ENCODE measurements at places on chromosomes 3 and 15.

DNA sequence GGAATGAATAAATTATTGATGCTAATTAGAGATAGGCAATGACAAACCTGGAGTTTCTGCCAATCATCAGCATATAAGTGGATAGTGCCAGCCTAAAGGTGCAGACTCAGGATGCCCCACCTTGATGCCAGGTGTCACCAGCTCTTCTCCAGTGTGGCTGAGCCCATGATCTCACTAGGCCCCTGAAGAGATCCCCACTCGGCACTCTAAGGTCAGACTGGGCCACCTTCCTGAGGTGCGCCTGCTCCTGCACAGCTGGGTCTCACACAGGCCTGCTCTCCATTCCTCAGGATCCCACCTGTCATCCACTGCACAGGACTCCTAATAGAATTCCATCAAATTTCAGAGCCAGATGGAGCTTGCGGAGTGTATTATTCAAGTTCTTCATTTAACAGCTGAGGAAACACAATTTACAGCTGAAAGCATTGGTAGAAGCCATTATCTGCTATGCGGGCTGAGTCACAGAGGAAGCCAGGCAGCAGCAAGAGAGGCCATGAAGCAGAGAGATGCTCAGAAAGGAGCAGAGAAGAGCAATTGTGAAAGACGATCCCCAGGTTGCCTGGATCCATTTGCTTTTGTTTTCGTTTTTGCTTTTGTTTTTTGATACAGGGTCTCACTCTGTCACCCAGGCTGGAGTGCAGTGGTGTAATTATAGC, 25.1 kb upstream of the FSTL1 start:
- no peak for DNase-seq

- no peak for DNase-seq
Measured at GRCh38 chr15:40695469-40695890, 506 bp downstream of the RAD51 start.

DNA sequence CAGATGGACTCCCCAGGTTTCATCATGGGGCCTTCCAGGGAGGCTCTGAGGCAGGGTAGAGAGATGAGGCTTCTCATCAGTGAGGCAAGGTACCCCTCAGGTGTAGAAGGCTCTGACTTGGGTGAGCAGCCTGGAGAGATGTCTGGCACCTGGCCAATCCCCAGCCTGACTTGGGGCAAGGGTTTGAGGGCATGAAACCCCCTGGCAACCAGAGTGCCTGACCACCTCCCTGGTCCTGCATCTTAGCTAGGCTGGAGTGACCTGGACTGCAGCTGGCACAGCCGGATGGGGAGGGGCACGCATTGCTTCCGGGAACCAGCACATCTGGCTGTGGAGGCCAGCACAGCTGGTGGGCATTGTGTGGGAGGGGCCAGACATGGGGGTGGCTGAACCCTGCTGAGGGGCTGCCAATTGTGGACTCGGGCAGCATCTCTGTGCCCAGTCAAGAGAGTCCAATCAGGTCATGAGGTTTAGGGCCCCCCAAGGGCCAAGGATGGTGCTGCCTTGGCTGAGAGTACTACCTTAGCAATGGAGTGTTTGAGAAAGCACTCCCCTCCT, 1.9 kb downstream of the ZBTB47 start:
- DNase-seq: no peak

GRCh38 chr3:23594894-23595670, 210.7 kb upstream of the UBE2E1 start:
- no peak for DNase-seq

DNA sequence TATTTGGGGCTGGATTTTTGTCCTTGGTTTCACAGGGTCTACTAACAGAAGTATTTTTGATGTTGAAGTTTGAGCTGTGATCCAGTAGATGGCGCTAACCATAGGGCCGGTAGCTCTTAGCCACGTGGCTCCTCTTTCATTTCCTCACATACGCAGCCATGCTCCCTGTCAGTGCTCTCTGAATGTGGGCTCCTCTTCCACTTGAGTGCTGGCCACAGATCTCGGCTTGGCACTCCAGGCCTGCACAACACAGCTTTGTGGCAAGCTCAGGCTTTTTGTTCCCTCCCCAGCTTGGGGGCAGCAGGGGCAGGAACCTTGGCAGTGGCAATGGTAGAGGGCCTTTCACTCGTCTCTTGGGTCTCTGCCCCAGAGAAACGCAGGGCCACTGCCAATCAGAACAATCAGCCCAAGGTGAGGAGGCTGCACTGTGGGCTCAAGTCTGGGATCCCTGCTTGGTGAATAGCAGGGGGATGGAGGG, 18.6 kb upstream of the DNAAF4 start:
- DNase-seq: no peak

DNA sequence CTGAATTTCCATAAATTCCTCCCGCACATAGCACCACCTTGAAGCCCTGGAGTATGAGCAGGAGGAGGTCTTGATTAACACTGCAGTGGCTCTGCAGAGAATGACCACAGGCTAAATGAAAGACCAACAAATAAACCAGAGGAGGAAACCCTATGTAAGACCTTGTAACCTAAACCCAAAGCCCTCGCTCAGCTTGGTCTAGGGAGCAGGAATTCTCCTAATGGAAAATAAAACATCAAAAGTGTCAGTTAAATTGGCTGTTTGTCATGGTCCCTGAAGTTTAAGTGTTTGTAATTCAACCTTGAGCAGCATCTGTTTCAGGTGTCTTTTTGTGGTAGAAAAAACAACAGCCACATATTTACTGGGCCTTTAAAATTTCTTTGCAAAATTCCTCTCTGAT, 9.2 kb upstream of the UBE2Q2 start:
- DNase-seq: no peak

DNA sequence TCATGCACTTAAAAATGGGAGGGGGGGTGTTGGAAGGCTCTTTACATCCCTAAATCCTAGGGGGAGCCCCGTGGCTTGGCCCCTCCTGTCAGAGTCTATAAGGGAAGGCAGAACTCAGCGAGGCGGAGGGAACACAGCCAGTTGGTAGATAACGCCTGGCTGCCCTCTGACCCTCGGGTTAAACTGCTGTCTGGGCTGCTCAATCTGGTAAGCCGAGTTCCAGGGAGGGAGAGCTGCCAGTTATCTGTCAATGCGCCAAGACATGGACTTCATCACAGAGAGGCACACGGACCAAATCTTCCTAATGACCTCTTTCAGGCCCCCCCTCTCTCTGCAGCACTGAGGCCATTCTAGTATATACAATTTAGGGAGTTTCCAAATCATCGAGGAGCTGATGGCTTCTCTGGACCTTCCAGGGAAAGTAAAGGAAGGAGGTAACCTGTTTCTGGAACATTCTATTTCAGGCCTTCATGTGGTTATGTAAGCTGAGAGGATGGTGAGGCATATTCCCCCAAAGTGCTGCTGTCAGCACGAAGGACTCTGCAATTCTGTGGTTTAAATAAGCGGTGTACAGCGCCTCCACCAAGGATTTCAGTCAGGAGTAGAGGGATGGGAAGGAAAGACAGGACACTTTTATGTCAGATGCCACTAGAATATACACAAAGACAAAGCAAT, 349.0 kb downstream of the MCTP2 start:
- DNase-seq: no peak

DNA sequence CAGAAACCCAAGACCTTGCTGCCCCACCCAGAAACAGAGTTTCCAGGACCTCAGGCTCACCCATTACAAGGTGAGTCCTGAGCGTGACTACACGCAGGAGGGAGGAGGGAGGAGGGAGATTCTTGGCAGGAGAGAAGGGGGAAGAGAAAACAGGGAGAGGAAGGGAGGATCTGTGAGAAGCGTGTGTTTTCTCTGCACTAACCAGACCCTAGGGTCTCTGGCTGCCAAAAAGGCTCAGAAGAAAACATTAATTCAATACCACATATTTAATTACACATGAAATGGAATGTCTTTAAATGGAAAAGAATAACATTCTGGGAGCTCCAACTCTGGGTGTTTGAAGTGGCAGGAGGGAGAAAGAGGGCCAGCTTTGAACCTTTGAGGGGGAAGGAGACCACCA, 309.0 kb downstream of the NTRK3 start:
- no peak for DNase-seq

- no peak for DNase-seq
Measured at GRCh38 chr3:184942735-184943134, 130.8 kb downstream of the VPS8 start.

DNA sequence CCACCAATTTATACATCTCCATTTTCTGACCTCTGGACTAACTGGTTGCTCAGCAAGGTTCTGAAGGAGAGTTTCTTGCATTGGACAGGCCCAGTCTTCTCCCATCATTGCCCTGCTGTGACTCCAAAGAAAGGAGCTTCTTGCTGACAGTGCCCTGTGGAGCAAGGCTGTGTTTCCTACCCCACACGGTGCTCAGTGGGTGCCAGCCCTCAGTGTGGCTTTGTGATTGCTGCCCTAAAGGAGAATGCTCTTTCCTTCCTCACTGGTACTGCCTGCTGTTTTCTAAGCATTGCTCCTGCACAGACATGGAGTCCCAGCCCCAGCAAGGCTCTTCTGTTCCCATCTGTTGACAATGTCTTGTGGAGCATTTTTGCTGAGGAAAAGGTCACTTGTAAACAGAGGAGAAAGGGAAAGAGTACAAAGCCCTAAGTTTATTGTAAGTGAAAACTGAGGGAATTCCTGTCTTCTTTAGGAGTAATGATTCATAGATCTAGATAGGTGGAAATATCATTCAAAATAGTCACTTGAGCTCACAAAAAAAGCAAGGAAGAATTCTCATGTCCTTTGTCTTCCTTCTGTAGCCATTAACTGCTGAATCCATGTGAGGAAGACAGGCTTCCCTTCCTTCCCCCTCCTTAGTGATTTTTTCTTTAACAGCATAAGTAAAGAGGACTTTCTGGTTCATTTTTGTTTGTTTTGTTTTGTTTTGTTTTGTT, 62.9 kb downstream of the HMG20A start:
- no peak for DNase-seq

DNA sequence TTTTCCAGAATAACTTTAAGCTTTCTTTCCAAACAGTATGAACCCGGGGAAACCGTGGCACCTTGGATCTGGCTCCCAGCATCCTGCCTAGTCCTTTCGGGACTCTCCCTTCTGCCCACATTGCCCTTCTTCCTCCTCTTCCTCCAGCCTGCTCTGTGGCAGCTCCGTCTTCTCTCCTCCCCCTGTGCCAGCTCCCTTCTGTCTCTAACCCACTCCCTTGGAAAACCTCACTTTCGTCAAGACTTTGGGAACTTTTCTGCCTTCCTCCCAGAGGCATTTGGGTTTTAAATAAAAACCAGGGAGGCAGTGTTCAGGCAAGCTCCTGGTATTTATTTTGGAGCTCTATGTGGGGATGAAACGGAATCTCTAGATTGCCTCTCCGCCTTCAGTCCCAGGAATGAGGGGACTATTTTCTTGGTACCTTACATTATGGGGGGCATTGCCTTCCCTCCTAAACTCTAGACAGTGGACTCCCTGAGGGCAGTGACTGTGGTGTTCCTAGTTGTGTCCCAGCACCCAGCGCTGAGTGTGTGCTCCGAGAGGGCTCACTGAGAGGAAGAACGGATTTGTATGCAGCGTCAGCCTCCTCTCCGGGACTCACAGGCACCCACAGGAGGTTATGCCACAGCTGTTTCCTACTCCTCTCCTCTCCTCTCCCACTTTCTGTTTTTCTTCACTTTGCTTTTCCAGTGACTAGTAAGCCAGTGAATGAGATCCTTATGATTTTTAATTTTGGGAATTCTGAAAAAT, 105.4 kb upstream of the MRPS22 start:
- DNase-seq: no peak

- no peak for DNase-seq
Measured at GRCh38 chr15:62606376-62607113, 436.0 kb upstream of the TPM1 start.

- DNase-seq: no peak
Measured at GRCh38 chr3:45241206-45241605, 15.1 kb upstream of the TMEM158 start.

- no peak for DNase-seq
Measured at GRCh38 chr3:17070161-17070959, 185.6 kb downstream of the PLCL2 start.

- no peak for DNase-seq
Measured at GRCh38 chr3:177811835-177812234, 614.6 kb upstream of the TBL1XR1 start.

DNA sequence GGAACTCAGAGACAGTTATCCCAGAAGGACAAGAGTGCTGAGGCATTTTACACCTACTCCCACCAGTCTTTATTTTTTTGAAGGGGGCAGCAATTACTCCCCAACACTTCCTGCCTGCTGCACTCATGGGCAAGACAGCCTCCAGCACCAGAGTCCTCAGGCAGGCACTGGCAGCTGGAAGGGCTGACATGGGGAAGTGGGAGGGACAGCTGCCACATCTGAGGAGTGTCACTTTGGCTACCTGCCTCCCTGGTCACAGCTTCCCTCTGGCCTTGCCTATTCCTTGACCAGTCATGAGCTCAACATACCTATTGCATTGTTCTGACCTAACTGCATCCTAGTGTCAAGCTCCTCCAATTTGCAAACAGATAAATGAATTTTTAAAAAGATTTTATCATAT, 10.2 kb upstream of the LACTB start:
- DNase-seq: no peak

- DNase-seq: no peak
Measured at GRCh38 chr3:86208772-86209171, 782.2 kb downstream of the VGLL3 start.

DNA sequence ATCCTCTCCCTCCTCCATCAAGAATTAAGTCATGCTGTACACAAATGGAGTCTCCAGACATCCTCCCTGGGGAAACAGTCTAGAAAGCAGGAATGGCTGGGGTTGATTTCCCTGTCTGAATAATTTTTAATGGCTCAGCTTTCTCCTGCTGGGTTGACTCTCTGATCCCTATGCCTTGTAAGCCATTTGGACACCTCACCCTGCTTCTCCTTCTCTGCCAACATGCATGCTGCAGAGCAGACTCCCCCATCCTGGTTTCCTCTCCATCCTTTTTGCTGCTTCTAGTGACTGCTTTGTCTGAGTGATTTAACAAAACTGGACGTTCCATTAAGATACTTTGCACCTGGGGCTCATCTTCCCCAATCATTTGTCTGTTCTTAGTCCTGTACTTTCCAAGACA, 22.2 kb downstream of the SV2B start:
- no peak for DNase-seq

DNA sequence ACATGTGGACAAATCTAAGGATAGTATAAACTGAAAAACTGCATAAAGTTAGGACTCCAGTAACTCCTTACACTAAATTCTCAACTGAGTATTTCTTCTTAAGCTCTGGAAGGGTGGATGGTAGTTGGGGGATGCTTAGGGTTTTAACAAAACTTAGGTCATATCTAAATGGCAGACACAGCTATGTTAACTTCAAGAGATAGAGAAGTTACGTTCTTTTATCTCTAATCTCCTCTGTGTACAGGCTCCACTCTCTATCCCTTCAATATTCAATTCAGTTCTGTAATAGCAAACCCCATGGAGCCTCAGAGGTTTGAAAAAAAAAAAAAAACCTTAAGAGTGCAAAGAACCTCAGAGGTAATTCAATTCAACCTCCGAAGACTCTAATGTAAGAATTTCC, 3.1 kb downstream of the CMTM6 start:
- no peak for DNase-seq

DNA sequence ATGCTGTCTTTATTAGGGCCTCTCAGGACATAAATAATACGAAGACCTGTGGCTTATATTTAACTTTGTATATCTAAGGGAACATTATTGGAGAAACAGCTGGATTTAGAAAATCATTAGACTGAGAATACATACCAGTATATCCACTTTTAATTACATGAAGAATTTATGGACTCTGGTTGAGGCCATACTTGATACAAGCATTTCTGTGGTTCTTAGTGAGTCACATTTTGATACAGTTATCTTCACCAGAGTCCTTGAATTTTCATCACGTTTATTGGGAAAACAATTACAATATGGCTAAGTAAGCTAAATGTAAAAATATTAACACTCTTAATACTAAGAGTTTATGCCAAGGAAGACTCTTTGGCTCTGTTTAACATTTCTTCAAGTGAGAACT, 9.9 kb downstream of the KIF23 start:
- DNase-seq: no peak

All from activated T-cell treated with anti-CD3 and anti-CD28 coated beads for 4 hours (primary cell).